ENCODE measurements at places on chromosomes 1 and 21. TPM values are rescaled to one million over a fixed set of nuclear protein-coding genes. Genes with fewer than 3 reads are reported as not detected.

ANKRD34A gene
- 1.0 TPM for polyA plus RNA-seq

TTLL7 gene
- 7.6 TPM for polyA plus RNA-seq

FAM110D gene
- 0.46 TPM for polyA plus RNA-seq

GBP7 gene
- 1.3 TPM for polyA plus RNA-seq

CDC42BPA gene
- 7.4 TPM for polyA plus RNA-seq

GRCh38 chr1:7426780-7427604 lies 344.1 kb upstream of the VAMP3 start:
- DNase-seq, result no peak

DNA sequence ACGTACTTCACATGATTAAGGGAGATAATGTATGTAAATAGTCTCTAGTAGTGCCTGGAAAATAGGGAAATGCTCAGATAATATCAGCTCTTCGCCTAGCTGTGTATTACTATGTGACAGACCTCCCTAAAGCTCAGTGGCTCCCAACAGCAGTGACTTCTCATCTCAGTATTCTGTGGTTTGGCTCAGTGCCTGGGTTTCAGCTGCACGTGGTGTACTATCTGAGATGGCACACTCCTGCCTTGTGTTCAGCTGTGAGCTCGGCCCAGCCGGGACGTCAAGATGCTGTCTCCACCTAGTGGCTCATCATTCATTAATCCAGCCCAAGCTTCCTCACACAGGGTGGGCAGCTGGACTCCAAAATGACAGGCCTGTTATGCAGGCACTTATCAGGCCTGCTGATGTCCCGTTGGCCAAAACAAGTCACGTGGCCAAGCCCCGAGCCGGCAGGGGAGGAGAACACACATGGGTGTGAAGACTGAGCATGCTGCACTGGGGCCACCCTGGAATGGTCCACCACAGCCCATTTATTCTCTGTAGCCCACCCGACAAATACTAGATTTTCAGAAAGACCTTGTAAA lies 17.8 kb downstream of the SLFNL1 start:
- peak; percentile 99 for DNase-seq

GRCh38 chr1:112579801-112580510 lies 39.0 kb downstream of the ST7L start:
- no peak for DNase-seq

DNA sequence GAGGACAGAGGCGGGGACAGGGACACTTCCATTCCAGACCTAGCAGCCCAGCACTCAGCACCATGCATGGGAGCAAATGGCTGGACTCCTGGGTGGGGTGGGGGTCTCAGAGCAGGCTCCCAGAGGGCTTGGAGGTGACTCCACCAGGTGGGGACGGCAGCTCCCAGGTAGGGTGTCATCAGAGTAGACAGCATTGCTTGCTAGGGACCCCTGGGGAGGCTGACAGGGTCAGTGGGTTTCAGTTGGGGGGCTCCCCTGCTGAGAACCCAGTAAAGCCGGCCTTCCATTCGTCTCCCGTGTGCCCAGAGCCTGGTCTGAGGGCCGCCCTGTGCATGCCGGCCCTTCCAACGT lies 4.8 kb upstream of the GJC2 start:
- DNase-seq, result no peak

DNA sequence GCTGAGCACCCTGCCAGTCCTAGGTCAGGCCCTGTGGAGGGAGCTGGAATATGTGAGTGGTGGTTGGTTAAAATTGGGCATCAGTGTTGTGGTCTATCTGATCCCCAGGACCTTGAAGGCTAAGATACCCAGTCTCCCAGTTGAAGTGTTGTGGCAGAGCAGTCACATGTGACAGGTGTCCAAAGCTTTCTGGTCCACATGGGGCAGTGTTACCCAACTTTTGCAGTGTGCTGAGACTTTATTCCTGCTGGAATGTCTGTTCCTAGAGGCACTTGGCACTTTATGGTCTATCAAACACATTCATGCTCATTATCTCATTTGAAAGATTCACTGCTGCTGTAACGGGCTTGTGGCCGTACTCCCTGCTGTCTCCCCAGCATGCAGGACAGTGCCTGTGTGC lies 21.0 kb upstream of the LORICRIN start:
- no peak for DNase-seq

DNA sequence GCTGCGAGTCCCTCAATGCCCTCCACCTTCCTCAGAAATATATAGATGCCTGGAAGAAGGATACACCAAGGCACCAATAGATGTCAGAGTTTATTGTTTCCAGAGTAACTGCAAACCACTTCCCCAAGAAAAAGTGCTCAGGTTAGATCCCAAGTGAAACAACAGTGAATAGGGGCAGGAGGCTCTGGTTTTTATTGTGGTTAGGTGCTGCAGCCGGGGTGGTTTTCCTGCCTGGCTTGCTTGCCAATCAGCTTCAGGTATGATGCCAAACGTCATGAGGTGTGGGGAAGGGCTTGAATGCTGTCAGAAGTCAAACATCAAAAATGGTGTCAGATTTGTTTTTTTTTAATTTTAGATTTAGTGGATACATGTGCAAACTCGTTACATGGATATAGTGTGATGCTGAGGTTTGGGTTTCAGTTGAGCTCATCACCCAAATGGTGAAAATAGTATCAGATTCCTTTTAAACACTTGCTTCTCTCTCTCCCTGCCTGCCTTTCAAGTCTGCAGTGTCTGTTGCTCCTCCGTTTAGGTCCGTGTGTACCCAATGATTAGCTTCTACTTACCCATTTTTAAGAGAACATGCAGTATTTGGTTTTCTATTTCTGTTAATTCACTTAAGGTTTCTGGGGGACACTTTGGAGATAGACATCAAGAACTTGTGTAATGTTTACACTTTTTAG lies 1317.0 kb downstream of the MRPL39 start:
- DNase-seq, result no peak

DNA sequence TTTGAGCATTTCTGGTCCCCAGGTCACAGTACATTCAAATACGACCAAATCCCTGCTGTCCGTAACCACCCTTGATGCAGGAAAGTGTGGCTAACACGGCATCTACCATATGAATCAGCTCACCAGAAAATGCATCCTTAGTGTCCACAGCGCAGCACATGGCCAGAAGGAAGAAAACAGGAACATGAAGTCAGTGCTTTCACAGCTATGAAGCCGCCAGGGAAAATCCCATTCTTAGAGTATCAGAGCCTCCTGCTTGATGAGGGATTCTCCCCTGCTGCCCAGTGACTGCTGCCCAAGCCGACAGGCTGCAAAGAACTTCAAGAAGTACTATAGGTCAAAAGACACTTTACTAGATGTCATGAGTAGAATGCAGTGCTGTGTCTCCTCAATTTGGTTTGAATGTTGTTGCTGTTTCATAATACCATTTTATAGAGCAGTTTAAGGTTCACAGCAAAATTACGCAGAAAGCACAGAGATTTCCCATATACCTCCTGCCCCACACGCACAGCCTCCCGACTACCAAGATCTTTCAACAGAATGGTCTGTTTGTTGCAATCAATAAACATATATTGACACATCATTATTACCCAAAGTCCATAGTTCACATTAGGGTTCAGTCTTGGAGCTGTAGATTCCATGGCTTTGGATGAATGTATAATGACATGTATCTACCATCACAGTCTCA lies 14.5 kb downstream of the TIAM1 start:
- DNase-seq, result no peak

DNA sequence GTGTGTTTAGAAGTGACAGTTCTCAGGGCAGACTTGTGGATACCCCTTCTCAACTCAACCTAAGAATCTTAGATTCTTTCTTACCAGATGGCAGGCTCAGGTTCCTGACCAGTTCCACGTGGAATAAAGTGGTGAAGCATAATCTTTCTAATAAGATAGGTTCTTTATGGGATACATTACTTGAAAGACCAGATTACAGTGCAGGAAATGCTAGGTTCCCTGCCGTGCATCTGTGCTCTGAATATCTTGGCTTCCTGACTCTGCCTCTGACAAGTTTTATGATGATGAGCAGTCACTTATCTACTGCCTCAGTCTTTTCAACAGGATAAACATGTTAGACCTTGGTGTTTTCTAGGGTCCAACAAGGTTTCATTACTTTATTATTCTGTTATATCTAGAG lies 207.9 kb upstream of the CACYBP start:
- no peak for DNase-seq

DNA sequence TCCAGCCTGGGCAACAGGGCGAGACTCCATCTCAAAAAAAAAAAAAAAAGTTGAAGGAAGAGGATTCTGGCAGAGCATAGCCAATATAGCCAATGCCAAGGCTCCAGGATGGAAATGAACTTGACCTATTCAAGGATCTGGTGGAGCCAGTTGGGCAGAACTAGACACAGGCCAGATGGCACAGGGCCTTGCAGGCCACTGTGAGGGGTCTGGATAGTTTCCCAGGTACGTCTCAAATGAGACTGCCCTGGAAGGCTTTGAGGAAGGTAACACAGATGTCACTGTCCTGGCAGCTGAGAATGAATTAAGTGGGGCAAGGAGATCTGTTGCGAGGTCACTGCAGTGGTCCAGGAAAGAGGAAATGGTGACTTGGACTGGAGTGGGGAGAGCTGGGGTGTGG lies 12.0 kb upstream of the ARHGEF19 start:
- no peak for DNase-seq

- DNase-seq, result no peak
Observed at GRCh38 chr1:56686169-56686568, 41.1 kb downstream of the PRKAA2 start.

GRCh38 chr1:27525296-27526272 lies 35.6 kb upstream of the WASF2 start:
- peak; percentile 75 for DNase-seq

DNA sequence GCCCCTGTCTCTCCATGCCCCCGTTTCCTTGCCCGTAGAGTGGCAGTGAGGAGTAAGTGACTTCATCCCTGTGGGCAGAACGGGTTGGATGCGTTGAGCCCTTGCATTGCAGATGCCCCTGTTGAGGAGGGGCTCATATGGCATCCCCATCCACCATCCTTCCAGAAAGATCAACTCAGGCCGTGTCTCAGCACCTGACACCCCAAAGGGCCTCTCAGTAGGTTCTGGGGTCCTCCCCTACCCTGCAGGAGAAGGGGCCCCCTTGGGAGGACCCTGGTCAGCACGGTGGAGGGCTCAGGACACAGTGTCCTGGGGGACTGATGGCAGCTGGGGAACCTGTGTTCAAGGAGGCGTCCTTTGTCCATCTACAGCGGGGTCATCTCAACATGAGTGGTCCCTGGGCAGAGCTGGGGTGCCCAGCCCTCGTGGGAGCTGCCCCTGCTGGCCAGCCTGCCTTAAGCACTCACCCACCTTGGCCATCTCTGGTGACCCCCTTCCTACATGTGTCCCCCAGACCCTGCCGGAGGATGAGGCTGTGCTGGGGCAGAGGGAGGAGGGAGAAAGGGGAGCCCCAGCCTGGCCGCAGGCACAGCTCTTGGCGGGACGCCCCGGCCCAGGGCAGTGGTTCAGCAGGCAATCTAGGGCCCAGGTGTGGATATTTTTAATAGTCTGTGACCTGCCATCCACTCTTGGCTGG lies 48.2 kb upstream of the ACTRT2 start:
- DNase-seq, result peak; percentile 21

DNA sequence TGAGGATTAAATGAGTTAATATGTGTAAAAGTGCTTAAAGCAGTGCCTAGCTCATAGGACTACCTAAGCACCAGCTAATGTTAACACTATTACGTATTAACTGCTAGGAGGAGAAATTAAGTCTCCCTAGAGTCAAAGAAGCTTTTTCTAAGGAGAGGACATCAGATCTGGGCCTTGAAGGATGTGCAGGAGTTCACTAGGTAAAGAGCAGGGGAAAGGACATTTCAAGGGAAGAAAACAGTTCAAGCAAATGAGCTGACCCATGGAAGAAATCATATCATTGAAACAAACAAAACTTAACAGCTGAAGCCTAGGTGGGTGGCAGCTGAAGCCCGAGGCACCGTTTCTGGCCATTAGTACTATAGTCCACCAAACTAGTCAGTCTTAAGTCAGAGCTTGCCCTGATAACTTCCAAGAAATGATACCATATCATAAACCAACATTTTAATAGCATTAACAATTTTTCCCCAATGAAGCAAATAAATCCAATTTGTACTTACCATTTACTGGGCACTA lies 46.7 kb downstream of the TRIT1 start:
- DNase-seq, result no peak

DNA sequence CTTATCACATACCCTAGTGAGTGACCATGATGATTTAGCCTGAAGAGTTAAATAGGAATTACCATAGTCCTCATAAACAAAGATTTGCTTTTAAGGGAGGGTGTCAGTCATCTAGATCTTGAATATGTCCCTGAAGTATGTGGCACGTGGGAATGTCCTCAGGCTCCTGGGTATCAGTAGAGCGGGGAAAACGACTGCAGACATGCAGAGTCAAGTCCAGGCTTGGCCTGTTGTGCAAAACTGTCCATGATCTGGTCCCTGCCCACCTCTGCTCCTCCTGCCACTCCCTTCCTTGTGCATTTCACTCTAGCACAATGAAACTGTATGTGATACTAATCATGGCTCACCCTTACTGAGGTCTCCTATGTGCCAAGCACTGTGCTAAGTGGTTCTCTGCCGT lies 12.9 kb downstream of the MOV10 start:
- no peak for DNase-seq

DNA sequence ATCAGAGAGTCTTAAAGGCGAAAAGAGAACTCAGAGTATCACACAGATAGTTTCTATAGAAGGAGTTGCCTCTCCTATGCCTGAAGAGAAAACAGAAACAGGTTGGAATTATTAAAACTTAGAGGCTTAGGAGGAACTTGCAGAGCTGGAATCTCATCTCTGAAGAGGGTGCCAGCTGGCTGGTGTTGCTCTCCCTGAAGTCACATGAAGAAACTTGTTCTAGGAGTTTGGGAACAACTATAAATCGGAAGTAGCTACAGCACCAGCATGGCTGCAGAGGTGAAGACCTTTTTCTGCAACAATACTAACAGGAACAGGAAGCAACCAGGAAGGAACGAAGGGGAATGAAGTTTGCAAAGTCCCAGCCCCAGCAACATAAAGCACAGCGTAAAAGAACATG lies 35.8 kb downstream of the FMO3 start:
- DNase-seq, result no peak
